ENCODE measurements at places on chromosomes 7 and 10.

- DNase-seq = peak; percentile 90
Measured at GRCh38 chr7:116434820-116435341, 64.7 kb upstream of the CAV2 start.

- DNase-seq = no peak
Measured at GRCh38 chr7:97001656-97002554, 3.4 kb upstream of the DLX6 start.

DNA sequence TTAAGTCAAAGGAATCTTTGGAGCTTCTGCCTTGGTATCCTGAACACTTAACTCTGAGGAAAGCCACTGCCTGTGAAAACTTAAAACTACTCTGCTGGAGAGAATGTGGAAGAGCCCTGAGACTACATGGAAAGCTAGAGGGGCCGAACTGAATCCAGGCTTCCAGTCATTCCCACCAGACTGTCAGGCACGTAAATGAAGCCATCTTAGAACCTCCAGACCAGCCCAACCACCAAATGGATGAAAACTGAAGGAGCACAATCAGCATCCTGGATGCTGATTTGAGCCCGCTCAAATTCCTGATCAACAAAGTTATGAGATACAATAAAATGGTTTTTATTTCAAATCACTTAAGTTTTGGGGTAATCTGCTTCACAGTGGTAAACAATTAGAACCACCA, 30.8 kb downstream of the TNPO3 start:
- DNase-seq = no peak

- DNase-seq = no peak
Measured at GRCh38 chr7:12610899-12611298, 40.4 kb downstream of the SCIN start.

DNA sequence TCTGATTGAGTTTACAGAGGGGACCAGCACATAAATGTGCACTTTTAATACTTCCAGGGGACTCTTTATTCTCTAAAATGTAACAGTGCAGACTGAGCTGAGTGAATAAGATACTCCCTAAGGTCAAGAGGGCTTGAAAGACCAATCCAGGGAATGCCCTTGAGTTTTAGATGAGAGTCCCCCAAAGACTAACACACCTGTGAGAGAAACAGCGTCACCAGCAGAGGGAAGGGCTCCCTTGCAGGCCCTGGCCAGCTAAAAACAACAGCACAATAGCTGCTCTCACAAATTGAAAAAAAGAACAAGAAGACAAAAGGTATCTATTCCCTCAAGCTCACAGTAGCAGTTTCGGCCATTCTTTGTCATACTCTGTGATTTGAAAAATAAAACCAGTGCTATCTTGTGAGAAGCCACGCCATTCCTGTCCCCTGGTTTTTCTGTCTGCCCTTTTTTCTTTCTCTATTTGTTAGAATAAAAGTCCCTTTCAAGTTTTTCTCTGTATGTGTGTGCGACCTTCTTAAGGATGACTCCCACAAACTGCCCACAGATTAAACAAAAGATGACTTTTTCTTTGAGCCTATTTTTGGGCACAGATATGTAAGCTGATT, 230.4 kb upstream of the BMPER start:
- DNase-seq = no peak

DNA sequence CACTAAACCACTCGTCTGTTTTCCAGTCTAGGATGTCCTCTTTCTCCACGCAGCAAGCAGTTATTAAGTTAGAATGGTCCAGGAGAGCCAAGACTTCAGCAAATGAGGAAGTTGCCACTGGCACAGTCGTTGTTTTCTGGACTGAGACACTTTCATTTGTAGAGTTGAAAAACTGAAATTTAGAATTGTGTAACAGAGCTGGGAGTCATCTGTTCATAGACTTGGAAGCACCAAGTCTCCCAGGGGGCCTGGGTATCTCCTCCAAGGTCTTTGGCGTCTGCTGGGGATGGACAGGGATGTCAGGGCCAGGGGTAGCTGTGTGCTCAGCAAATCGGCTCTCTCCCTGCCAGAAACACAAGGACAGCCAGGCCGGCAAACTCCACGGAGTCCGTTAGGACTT, 208.4 kb downstream of the FANK1 start:
- DNase-seq = no peak

GRCh38 chr10:61285749-61286148, 167.4 kb downstream of the TMEM26 start:
- DNase-seq = no peak

GRCh38 chr10:112151524-112152039, 32.0 kb downstream of the GPAM start:
- DNase-seq = no peak

DNA sequence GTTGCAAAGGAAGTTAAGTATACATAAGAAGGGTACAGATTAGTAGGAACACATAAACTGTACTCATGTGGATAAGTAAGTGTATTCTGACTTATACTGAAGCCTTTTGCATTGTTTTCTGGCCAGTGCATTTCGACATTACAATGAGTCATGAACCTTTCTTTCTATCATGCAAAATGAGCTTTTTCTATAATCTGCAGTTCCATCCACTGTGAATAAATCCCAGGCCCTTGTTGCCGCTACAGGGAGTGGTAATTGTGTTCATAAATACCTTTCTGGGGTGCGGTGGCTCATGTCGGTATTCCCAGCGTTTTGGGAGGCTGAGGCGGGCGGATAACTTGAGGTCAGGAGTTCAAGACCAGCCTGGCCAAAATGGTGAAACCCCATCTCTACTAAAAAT, 858.3 kb downstream of the GRM8 start:
- no peak for DNase-seq

DNA sequence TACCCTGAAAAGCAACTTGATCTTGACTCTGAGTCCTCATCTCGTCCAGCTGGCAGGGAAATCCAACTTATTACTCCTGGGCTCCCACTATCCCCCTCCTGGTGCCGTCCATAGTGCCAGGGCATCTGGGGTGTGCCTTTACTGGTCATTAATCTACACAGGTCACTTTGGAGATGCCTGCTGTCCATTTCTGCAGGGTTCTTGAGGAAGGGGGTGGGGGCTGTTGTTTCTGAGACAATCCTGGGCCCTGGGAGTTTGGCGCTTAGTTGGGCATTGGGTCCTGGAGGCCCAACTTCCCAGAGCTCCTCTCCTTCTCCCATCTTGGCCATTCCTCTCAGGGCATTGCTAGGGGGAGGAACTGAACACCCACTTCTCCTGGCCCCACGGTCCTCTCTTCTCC, 6.0 kb upstream of the TACR2 start:
- DNase-seq = no peak

DNA sequence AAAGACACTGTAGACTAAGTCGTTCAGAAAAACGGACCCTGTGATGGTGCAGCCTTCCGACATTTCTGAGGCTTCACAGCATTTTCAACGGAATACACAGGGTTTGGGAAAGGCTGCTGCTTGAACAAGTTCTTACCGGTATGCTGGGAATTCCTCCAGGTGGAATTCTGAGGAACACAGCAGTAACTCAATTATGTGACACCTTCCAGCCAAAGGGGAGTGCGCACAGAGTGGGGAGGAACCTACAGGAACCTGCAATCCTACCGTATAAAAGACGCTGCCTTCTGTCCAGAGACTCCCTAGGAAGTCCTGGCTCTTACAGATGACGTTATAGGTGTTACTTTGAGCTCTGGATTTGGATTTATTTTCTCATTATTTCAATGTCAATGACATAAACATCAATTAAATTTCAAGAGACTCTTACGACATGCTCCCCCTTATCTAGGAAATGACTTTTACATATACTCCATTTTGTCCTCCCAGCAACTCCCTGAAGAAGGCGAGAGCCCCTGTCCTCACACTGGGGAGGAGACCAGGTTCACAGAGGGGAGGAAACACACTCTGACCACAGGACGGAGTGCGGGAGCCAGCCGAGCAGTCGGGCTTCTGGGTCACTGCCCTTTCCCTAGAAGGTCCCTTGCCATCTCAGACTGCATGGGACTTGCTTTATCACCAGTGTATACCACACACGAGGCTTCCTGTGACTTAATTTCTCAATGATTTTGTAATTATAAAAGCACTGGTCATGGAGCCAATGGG, 27.9 kb downstream of the VIPR2 start:
- no peak for DNase-seq

DNA sequence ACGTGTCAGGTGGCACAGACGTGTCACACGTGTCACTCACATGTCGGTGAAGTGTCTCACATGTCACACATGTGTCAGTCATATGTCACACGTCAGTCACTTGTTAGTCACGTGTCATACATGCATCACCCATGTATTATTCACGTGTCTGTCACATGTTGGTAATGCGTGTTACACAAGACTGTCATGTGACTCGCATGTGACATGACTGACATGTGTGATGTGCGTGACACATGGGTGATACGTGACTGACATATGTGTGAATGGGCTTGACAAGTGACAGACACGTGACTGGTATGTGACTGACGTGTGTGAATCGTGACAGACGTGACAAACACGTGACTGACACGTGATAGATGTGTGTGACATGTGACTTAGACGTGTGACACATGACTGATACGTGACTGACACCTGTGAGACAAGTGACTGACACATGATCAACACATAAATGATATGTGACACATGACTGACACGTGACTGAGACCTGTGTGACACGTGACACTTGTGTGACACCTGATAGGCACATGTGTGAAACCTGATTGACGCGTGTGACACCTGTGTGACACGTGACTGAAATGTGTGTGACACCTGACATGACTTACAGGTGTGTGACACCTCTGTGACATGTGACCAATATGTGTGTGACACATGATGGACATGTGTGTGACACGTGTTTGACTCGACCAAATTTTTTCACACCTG, 56.1 kb downstream of the ZNF92 start:
- no peak for DNase-seq

DNA sequence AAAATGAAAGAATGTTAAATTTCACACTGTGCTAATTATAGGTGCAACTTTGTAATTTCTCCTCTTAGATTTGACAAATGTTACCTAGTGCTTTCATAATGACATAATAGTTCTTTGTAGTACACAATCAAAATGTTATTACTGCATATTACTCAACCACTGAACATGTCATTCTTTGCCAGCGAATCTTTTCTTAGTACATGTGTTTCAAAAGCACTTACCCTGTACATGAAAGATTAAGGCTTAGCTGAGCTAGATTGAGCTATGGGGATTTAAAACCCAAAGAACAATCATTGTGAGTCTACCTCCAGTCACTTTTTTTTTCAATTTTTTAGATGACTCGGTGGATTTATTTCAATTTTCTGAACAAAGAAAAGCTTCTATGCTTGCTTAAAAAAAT, 123.5 kb upstream of the FERD3L start:
- peak; percentile 13 for DNase-seq

- DNase-seq = no peak
Measured at GRCh38 chr7:51027935-51028830, 245.5 kb upstream of the GRB10 start.

DNA sequence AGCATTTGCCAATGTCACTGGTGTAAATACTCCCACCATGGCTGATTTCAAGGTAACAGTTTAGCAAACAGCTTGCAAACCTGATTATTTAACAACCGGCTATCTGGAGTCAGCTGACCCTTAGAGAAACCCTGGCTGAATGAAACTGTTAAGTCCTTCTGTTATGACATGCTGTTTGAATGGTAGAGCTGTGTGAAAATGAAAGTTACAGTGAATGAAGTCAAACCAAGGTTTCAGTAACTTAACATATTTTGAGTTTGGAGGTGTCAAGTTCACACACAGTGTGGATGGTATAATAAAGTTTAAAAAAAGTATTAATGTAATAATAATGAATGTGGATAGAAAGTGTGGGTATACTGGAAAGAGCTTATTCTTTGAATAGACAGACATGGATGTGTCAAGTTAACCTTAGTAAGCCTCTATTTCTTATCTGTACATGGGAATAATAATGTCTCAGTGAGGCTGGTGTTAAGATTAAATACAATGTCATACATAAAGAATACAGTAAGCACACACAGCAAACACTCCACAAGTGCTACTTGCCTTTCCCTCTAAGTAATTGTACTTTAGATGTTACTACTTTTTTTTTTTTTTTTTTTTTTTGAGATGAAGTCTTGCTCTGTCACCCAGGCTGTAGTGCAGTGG, 150.4 kb downstream of the TAX1BP1 start:
- DNase-seq = no peak

- no peak for DNase-seq
Measured at GRCh38 chr10:124741922-124742412, 2.2 kb downstream of the FAM53B start.

GRCh38 chr7:2199956-2200583, 32.7 kb downstream of the MAD1L1 start:
- no peak for DNase-seq

GRCh38 chr7:91291302-91291701, 27.1 kb downstream of the FZD1 start:
- DNase-seq = no peak

DNA sequence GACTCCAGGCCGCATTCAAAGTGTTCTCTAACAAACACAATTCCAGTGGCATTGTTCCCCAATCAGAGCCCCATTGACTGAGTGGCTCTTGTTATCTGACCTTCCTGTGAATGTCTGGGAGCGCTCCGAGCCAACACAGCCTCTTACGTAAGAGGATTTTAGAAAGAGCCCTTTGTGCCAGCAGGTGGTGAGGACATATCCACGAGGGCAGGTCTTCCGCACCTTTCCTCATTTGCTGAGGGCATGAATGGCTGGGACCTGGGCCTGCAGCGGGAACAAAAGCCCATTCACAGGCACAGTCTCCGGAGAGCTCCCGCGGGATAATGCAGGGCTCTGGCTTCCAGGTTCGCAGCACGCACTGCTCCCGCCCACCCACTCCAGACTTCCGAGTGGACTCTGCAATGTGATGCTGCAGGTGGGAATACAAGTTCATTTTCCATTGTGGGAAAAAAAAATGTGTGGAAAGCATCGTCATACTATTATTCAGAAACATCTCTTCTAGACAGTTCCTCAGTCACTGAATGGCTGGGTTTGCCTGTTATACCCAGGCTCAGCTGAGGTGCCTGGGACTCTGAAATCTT, 295.0 kb upstream of the IGFBP3 start:
- no peak for DNase-seq

- no peak for DNase-seq
Measured at GRCh38 chr10:55141892-55142291, 340.9 kb upstream of the PCDH15 start.

DNA sequence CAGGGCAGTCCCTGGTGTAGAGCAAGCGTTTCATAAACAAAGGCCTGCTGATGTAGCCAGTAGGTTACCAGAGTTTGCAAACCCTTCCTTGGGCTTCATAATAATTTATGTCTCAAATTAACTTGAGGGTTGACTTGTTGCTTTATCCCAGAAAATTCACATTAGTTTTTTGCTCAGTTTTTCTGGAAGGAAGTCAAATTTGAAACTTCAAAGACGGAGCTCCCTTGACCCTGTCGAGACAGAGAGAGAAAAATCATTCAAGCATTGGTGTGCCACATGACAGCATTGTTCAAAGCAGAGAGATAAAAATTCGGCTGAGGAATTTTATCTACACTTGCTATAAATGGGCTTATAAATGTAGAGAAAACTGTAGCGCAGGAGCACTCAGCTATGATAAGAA, 627.7 kb downstream of the TNS3 start:
- no peak for DNase-seq

GRCh38 chr10:31749981-31750840, 178.4 kb downstream of the ARHGAP12 start:
- DNase-seq = no peak

GRCh38 chr7:145848691-145849090, 267.9 kb upstream of the CNTNAP2 start:
- no peak for DNase-seq
